ENCODE measurements at places on chromosomes 16 and 17. TPM values are rescaled to one million over a fixed set of nuclear protein-coding genes. Genes with fewer than 3 reads are reported as not detected.

DNA sequence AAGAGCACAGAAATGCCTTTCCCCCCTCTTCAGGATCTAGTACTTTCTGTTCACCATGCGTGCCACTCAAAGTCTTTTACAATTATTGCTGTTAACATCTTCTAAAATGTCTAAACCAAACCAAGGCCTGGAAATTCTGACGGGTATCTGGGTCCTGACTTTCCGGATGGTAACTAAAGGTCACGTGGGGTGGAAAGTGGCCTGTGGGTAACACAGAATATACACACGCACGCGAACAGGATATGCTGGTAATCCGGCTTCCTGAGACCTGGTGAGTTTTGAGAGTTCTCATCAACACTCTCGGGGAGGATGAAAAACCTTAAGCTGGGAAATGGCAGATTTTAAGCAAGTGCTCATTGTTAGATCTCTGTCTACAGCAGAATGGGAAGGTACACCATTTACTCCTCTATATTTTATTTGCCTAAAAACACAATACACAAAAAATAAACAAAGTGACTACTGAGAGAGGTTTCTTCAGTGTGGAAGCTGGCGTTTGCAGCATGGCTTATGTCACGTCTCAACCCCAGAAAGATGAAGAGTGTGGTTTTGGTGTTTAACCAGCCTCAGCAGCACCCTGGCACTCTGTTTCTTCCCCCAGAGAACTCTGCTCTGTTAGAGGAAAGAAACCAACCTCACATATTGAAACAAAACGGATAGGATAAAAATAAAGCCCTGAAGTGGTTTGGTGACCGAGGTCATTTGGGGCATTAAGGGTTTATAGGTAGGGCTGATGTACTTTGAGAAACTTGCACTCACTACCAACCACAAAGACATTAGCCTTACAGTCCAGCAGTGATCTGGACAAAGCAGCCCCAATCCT, 37.3 kb downstream of the SMG6 start:
- no peak for DNase-seq

GRCh38 chr16:70269471-70269870, 17.7 kb upstream of the EXOSC6 start:
- no peak for DNase-seq

ACSM3 gene
- total RNA-seq, result 0.47 TPM

USP6 gene
- total RNA-seq, result 0.16 TPM

DNA sequence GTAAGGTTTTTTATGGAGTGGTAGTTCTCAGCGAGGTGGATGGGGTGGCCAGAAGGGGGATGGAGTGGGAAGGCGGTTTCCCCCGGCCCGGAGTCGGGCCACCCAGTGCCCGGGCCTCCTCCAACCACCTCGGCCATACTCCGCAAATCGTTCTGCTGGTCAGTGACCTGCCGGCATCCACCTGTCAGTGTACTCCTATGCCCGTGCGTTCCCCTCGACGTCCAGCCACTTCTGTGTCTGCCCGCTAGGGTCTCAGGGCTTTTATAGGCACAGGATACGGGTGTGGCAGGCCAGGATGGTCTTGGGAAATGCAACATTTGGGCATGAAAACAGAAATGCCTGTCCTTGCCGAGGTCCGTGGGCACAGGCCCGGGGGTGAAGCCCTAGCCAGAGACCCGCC, 19.3 kb upstream of the ASGR2 start:
- DNase-seq, result no peak

DNA sequence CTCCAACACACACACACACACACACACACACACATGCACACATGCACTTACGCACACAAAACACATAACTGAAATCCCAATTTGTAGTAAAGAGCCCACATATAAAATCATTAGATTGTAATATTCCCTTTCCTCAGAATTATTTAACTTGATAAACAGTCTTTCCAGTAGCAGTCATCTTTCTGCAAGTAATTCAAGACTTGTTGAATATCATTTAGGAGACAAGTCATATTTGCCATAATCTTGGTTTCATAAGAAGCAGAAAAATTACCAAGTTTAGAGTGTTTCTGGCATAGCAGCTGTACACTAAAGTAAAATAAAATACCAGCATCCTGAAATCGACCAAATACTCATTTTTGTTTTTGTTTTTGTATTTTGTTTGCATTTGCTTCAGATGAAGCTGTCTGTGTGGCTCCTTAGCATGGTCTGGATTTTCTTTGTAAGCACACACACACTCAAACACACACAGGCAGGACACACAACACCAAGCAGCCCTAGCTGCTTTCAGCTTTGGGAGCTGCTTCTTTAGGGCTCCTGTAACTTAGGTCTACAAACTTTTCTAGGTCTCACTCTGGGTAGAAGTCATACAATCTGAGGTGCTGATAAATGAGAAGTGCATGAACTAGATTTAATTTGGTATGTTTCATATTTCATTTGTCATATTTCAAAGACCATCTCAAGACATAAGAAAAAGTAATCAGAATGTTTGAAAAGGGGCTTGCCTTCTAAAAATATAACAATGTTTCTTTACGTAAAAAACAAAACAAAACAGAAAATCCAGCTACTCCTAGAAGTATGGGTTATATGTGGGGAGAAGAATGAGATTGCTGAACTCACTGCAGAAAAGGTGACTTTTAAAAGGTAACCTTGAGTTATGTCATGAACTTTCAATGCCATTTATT, 3.0 kb downstream of the SALL1 start:
- DNase-seq, result no peak

Data from occipital lobe (tissue), 3 donors.